ENCODE measurements at places on chromosomes 3 and 15.
A peak's percentile ranks its signal among the peaks of the same experiment; 100 is the strongest.

DNA sequence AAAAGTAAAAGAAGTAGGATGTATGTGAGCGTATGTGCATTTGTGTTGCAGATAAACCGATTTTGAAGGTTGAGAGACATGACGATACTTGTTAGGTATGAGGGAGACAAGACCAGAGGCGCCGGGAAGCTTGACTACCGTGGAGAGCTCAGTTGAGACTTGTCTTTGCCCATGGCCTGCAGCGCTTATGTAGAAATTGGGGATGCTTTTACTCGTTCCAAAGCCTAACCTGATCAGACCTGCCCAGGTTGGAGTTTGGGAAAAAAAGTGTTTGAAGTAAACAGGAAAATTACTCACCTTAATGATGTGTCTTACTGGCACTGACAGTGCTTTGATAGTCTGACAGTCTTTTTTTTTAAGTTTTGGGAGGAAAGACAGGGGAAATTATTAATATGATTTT lies 202.8 kb downstream of the TP63 start:
- DNase-seq, result no peak

GRCh38 chr15:101126618-101127505 lies 125.0 kb downstream of the CHSY1 start:
- peak; percentile 33 for DNase-seq

DNA sequence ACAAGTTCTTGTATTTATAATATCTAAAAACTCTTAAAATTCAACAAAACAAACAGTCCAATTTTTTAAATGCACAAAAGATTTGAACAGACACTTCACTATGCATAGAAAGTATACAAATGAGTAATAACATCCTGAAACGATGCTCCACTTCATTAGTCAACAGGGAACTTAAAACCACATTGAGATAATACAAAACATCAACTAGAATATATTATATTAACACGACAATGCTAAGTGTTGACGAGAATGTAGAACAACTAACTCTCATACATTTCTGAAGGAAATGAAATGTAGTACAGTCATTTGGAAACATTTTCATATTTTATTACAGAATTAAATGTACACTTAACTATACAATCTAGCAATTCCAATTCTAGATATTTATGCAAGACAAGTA lies 93.4 kb downstream of the IGSF11 start:
- no peak for DNase-seq

- no peak for DNase-seq
These were observed 269.4 kb upstream of the ZPLD1 start for GRCh38 chr3:102165367-102165766.

- no peak for DNase-seq
These were observed 401.1 kb downstream of the NAALADL2 start for GRCh38 chr3:175260145-175260794.
